Inflammatory macrophage treated with lipopolysaccharide for 4 hours (primary cell): ENCODE measurements at places on chromosomes 5 and 9.

GRCh38 chr9:23220171-23220570 lies 605.9 kb downstream of the ELAVL2 start:
- DNase-seq, result no peak

DNA sequence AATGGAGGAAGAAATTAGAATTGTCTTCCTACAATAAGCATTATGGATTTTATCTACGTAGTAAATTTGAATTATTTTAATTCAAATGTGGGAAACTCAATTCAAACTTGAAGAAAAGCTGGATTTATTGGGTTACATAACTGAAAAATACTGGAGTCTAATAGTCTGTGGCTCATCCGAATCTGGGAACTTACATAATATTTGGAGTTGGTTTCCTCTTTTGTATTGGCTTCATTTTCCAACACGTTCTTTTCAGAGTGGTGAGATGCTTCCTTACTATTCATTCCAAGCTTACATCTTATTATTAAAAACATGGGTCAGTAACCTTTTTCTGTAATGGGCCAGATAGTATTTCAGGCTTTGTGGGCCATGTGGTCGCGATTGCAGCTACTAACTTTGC lies 164.8 kb downstream of the ARHGAP26 start:
- DNase-seq, result peak; percentile 79

GRCh38 chr5:121711416-121711815 lies 140.3 kb upstream of the FTMT start:
- no peak for DNase-seq

GRCh38 chr9:24036459-24036858 lies 210.4 kb upstream of the ELAVL2 start:
- no peak for DNase-seq
